Activated CD4-positive, alpha-beta T cell treated with anti-CD3 and anti-CD28 coated beads for 4 hours (primary cell): ENCODE measurements at places on chromosomes 4 and X.

GRCh38 chr4:15794426-15794825 lies 16.3 kb downstream of the CD38 start:
- DNase-seq: no peak

DNA sequence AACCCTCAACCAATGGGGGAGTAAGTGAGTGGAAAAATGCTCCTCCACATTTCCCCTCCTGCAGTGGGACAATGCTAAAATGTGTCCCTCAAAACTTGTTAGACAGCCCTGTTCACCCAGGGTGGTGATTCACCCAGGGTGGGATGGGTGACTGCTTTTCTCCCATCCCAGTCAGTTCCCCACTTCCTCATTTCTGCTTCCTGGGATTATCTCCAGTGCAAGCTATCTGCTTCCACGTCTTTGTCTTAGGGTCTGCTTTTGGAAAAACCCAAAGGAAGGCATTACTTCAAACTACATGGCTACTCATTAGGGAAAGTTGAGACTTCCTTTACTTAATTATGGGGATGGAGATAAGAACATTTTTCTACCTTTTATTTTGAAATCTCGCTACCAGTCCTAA lies 45.5 kb downstream of the ETNPPL start:
- DNase-seq: no peak

- no peak for DNase-seq
Measured at GRCh38 chr4:139763672-139764071, 98.1 kb downstream of the MGST2 start.

DNA sequence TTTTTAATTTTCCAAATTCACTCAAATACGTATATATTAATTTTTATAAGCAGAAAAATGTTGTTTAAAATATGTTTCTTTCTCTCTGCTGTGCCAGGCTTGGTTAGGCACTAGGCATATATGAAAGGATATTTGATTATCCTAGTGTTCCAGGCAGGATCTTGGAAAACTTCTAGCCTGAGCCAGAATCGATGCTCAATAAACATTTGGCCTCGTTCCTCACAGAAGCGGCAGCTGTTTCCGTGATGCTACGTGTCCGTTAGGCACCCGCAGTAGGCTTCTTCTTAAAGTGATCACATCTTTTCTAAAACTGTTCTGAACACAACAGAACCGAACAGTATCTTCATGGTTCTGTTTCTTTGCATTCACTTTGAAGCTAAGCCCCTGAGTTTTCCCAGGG lies 50.1 kb upstream of the CRMP1 start:
- DNase-seq: no peak

- DNase-seq: no peak
Measured at GRCh38 chr4:6548201-6548881, 26.6 kb upstream of the MAN2B2 start.

GRCh38 chrX:10893366-10893765 lies 217.8 kb upstream of the HCCS start:
- no peak for DNase-seq

- no peak for DNase-seq
Measured at GRCh38 chrX:142251202-142251601, 46.1 kb upstream of the MAGEC2 start.
